ENCODE measurements at places on chromosomes 11 and 22. TPM values are rescaled to one million over a fixed set of nuclear protein-coding genes. Genes with fewer than 3 reads are reported as not detected.

Gene OR4A16
- total RNA-seq, result not detected

Gene SLCO2B1
- total RNA-seq, result 0.07 TPM

Gene P4HA3
- total RNA-seq, result 0.71 TPM

Gene HPX
- total RNA-seq, result 0.28 TPM

Gene ADM2
- 1.4 TPM for total RNA-seq

Gene ZNF280A
- not detected for total RNA-seq

Gene PLA2G3
- total RNA-seq, result 2.8 TPM

Gene GLYATL1
- total RNA-seq, result not detected

Gene TENM4
- total RNA-seq, result 4.2 TPM

Gene OR5B21
- not detected for total RNA-seq

Gene TPBGL
- total RNA-seq, result not detected

Gene GAS2
- total RNA-seq, result 1.7 TPM

Gene CHST1
- 0.07 TPM for total RNA-seq

Gene FAT3
- under 0.01 TPM for total RNA-seq

Gene CASP5
- not detected for total RNA-seq

Gene TMPRSS6
- total RNA-seq, result not detected

Gene TST
- 66.0 TPM for total RNA-seq

Gene GALNT18
- total RNA-seq, result 40.8 TPM

Gene CARNS1
- total RNA-seq, result not detected

Gene CTSW
- not detected for total RNA-seq

Gene TUBA8
- not detected for total RNA-seq

Gene OR52B6
- not detected for total RNA-seq

Gene VWCE
- total RNA-seq, result 0.21 TPM

Gene ANGPTL5
- total RNA-seq, result not detected

Gene GGTLC3
- total RNA-seq, result not detected

Gene NELL1
- not detected for total RNA-seq

Gene MS4A7
- not detected for total RNA-seq

Gene UBTFL1
- not detected for total RNA-seq
